ENCODE measurements at places on chromosomes 6 and 20. TPM values are rescaled to one million over a fixed set of nuclear protein-coding genes. Genes with fewer than 3 reads are reported as not detected.
A peak's percentile ranks its signal among the peaks of the same experiment; 100 is the strongest.

Gene MAK
- 0.08 TPM for total RNA-seq

Gene DDX43
- total RNA-seq, result 0.86 TPM

Gene BNIP5
- not detected for total RNA-seq

DNA sequence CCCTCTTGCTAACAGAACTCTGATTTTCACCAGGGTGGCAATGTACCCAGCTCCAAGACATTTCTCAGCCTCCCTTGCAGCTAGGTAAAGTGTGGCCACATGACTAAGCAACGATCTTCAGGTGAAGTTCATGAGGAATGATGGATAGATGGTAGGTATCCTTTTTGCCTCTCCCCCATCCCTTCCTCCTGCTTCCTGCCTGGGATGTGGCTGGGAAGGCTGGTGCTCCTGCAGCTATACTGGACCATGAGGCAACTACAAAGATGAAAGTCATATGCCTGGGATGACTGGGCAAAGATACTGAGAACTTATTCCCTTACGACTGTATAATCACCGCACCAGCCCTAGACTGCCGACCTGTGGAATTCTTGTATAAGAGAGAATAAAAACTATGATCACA is 13.4 kb downstream of the ZNF335 start:
- no peak for DNase-seq

Gene SLC32A1
- not detected for total RNA-seq

GRCh38 chr6:123619156-123619555 is 17.6 kb downstream of the TRDN start:
- DNase-seq, result peak; percentile 18

DNA sequence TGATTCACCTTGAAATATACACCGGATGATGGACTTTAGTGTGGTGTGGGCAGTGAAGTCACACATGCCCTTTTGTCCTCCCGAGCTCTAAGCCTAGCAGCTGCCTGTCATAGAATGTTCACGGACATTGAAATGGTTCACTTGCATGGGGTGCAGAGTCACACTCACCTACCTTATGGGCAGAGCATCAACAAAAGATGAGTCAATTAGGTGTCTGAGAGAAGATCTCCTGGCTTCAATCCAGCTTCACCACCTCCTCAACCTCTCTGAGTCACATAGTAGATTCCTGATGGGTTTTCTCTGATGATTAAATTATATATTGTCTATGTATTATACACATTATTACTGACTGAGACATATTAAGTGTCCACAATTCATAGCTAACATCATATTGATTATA is 48.1 kb upstream of the HLA-E start:
- no peak for DNase-seq

DNA sequence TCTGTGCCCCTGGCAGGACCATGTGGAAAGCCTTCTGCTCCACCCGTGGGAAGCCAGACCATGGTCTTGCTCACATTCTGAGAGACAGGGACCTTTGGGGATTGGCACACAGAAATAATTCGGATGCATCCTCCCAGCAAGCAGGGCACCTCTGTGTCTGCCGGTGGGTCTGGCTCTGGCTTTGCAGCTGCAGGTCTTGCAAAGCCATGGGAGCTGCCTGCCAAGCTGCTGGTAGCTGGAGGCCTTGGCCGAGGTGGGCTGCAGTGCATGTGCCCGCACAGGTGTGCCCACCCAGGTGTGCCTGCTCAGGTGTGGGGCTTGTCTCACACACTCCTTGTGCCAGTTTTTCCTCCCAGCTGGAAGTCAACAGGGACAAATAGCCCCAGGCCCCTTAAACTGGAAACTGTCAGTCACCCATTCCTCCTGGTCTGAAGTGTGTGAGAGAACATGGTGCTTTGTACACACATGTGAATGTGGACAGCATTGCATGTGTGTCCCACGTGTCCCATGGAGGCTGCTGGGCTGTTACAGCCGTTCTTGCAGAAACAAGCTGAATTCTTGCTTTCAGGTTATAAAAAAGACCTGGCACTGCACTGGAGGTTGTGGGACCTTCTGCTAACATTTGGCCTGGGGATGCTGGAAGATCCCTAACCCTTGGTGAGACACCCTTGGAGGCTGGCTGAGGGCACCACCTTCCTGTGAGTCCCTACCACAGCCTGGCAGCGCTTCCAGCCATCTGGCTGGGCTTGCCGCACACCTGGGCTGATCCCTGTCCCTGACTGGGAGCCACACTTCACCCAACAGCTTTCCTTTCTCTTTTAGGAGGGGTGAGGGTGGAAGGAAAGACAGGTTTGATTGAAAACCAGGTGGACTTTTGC is 54.9 kb upstream of the SMOC2 start:
- DNase-seq, result no peak

DNA sequence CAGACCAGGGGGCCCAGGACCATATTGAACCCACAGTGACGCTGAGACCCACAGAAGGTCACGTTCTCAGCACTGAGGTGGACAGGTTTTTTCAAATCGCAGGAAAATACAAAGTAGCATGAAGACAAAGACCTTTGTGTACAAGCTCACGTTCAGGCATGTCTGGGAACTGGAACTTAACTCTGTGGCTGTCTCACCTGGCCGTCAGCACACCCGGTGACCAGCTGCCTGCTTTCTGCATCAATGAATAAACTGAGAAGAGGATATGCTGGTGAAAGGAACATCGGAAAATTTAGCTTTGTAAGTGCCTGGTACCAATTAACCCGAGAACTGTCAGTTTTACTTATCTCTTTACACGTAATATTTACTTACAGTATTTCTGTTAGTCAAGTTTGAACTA is 36.5 kb downstream of the WDR27 start:
- DNase-seq, result no peak

Gene MTO1
- 24.7 TPM for total RNA-seq

Gene EEF1A2
- 656 TPM for total RNA-seq

DNA sequence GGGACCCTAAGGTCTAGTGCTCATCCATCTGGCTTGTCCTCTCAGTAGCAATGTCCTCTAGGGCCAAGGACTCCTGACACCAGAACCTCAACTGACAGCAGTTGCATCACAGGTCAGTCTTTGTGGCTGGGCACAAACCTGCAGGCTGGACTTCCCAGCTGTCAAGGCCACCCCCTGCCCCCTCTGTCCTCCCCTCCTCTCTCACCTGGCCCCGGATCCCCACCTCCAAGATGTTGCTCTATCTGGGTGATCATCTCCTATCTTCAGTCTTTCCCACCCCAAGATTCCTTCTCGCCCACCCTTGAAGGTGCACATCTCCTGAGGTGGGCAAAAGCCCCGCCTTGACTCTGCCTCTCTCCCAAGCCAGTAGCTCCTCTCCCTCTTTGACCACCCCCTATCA is 131.8 kb upstream of the SRSF6 start:
- no peak for DNase-seq

Gene SPEF1
- not detected for total RNA-seq

Gene GGTLC1
- total RNA-seq, result not detected

Gene TUBB2B
- total RNA-seq, result 3.9 TPM

- DNase-seq, result no peak
Measured at GRCh38 chr20:47117773-47118172, 223.1 kb downstream of the EYA2 start.

Gene GRIK2
- total RNA-seq, result 5.0 TPM

DNA sequence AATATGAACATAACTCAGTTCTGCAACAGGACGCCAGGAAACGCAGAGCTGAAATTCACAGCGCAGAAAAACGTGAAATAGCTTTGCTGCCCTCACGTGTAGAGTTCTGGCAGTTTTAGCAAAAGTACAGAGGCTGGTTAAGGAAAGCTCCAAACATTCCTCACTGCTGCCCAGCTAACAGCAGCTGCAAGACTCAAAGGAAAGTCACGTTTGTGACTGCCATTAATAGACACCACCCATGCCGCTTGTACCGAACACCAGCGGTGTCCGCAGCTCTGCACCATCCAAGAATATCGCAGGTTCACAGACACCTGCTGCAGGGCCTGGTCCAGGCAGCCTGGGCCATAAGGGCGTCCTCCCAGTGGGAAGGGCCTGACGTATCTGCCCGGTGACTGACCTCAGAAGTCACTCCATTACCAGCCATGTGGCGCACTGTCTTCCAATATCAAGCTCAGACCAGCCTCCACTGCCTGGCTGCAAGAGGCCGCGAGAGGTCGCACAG is 61.4 kb downstream of the WDR27 start:
- DNase-seq, result no peak

GRCh38 chr6:167811040-167811439 is 15.7 kb upstream of the AFDN start:
- no peak for DNase-seq

DNA sequence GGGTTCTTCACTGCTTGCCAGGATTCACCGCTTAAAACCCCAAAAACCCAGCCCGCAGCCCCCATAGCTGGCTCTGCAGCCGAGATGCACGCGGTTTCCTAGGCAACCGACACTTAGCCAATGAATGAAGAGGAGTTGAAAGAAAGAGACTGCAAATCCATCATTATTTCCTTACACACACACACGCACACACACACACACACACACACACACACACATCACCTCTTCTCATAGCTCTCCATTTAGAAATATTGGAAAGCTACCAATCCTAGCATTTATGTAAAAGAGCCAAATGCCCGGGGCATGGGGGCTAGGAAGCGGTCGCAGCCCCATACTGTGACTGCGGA is 3.4 kb upstream of the TUBB2B start:
- no peak for DNase-seq

Gene VWA7
- 6.2 TPM for total RNA-seq

DNA sequence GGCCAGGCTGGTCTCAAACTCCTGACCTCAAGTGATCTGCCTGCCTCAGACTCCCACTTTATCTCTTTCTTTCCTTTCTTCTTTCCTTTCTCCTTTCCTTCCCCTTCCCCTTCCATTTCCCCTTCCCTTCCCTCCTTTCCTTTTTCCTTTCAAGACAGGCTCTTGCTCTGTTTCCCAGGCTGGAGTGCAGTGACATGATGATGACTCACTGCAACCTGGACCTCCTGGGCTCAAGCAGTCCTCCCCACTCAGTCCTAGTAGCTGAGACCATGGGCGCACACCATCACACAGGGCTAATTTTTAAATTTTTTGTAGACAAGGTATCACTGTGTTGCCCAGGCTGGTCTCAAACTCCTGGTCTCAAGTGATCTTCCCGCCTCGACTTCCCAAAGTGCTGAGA is 377.6 kb upstream of the ZFP64 start:
- no peak for DNase-seq

GRCh38 chr6:36358226-36358915 is 21.7 kb upstream of the BNIP5 start:
- DNase-seq, result no peak

- DNase-seq, result no peak
Measured at GRCh38 chr20:39660965-39661364, 698.8 kb downstream of the DHX35 start.

GRCh38 chr6:30349421-30350177 is 4.6 kb downstream of the RPP21 start:
- no peak for DNase-seq

Gene BEND6
- 1.2 TPM for total RNA-seq

DNA sequence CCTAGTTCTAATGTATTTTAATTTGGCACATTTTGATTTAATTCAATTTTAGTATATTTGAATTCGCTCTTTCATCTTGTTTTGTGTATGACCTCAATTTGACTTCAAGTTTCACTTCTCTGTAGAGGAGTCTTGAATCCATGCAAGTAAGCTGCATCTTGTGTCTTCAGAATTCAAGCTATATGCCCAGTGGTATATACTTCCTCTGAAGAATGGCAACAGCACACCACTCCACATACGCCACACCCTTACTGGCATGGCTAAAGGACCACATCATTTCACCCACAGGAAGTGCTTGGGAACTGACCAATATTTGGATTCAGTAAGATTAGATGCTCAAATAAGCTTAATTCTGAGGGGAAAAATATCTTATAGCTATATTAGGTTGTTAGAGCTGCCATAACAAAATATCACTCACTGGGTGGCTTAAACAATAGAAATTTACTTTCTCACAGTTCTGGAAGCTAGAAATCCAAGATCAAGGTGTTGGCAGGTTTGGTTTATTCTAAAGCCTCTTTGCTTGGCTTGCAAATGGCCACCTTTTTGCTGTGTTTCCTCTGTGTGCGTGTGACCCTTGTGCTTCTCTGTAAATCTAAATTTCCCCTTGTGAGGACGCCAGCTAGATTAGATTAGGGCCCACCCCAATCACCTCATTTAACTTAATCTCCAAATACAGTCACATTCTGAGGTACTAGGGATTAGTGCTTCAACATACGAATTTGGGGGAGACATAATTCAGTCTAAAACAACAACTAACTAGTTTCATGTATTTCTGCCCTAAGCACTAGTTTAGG is 2.8 kb upstream of the ASF1A start:
- no peak for DNase-seq

DNA sequence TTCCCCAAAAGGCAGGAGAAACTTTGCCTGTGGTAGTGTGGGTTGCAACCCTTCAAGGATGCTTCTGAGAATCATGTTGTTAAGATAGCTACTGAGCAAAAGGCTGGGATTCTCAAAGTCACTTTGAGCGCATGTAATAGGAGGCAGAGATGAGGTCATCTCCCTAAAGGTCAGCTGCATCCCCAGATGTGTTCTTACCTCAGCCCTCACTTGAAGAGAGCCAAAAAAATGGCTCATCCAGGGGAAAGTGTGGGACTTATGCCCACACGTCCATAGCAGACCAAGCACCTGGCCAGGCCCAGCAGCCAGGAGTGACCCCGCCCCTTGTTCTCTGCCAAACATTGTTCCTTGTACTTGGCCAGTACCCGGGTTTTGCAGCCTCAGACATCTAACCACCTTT is 187.0 kb upstream of the BMP2 start:
- no peak for DNase-seq

Gene LPA
- not detected for total RNA-seq

Gene BICRAL
- total RNA-seq, result 10.0 TPM

- no peak for DNase-seq
Measured at GRCh38 chr6:97658090-97658489, 375.1 kb upstream of the MMS22L start.

GRCh38 chr6:74834967-74835366 is 370.9 kb downstream of the COL12A1 start:
- no peak for DNase-seq

GRCh38 chr6:36120539-36120938 is 9.8 kb upstream of the MAPK13 start:
- no peak for DNase-seq

Gene OPN5
- not detected for total RNA-seq

Gene LINC00237
- not detected for total RNA-seq

All from left cardiac atrium (tissue), 4 donors.